ENCODE measurements at places on chromosomes 6 and 20.

GRCh38 chr20:41395667-41396664, 29.3 kb upstream of the EMILIN3 start:
- no peak for DNase-seq

DNA sequence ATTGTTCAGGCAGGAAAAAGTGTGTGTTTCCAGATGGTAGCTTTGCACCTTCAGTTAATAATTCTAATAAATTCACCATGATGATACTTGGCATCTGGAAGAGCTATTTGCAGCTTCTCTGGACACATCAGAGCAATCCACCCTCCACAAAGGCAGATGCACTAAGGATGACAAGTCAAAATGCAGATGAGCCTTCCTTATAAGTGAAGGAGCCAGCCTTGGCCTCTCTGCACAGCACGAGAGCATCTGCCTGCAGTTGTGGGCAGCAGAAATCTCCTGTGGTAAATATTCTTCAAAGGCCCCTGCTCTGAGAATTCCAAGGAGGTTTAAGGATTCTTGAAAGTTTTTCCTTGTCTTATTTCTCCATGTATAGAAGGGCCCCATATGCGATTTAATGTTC, 6.9 kb upstream of the POM121L2 start:
- DNase-seq, result no peak

DNA sequence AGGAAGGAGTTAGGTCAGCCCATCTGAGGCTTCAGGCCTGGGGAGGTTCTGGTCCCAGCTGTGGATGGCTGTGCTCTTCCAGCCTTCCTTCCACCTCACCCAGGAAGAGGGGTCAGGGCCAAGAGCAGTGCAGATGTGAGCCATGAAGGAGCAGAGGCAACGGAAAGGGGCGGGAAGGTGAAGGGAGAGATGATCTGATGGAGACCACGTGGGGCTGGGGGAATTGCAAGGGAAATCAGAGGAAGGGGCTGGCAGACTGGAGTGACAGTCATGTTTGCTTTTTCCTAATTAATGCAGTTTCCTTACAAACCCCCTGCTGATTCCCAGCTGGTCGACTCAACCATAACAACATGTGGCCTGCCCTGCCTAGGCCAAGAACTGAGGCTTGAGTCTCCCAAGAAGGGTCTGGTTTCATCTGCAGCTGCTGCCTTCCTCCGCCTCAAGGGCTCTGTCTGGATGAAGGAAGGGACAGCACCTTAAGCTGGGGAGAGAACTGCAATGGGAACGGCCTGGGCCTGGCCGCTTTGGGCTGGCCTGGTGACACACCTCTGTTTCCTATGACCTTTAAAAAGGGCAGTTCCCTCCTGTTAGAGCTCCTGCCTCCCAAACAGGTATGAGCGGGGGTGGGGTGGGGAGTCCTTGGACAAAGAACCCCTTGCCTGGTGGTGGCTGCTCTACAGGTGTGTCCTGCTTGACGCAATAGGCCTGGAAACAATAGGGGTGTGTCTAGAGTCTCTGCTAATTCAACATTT, 7.8 kb upstream of the MRPS18A start:
- DNase-seq, result no peak

DNA sequence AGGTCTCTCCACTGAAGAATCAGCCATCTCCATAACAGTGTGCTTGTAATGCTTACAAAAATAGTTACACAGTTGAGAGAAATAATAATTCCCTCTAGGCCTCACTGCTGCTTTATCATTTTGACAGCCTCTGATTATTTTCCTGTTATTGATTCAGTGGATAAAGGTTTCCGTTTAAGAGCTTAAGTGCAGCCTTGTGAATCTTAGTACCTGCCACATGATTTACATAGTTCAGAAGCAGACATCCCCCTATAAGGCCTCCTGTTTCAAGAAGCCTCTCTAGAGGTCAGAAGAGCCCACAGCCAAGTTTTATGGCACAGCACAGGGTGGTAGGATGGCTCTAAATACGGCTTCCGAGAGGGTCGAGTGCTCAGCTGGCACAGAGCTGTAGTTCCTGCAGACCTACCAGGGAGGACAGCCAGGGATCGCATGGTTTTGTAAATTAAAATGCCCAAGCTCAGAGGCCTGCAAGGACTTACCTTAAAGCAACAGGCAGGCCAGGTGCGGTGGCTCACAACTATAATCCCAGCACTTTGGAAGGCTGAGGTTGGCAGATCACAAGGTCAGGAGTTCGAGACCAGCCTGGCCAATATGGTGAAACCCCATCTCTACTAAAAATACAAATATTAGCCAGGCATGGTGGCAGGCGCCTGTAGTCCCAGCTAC, 17.6 kb upstream of the PYGB start:
- no peak for DNase-seq

GRCh38 chr6:107361753-107362604, 97.4 kb downstream of the PDSS2 start:
- DNase-seq, result no peak

DNA sequence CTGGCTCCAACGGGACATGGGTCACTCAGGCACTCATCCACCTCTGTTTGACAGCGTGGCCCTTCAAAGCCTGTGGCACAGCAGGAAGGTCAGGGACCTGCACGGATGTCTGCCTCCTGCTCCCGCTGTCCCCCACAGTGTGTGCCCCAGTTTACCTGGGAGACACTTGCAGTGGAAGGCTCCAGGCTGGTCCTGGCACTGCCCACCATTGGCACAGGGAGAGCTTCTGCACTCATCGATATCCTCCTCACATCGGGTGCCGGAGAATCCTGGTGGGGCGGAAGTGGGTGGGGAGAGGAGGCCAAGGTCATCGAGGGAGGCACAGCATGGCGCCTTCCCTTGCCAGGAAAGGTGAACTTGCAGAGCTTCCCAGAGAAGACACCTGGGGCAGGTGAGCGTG, 6.9 kb downstream of the NOTCH4 start:
- no peak for DNase-seq

- no peak for DNase-seq
Observed at GRCh38 chr6:156662025-156662445, 115.1 kb upstream of the ARID1B start.

DNA sequence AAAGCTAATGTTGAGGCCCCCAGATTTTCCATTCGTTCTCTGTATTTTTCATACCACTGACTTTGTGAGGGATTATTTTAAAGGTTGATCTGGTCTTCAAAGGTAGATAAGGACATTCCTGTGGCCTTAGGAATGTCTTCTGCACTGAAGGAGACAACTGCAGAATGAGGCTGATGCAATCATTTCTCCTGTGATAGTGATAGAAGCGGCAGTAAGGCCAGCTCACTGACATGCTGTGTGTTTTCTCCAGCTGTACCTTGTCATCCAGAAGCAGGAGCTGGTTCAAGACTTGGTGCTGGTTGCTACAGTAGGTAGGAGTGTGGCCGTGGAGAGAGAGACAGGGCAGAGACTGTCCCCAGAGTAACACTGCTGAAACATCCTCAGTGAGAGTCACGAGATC, 53.8 kb downstream of the DCBLD1 start:
- DNase-seq, result no peak

GRCh38 chr20:45105317-45105716, 4.4 kb upstream of the KCNS1 start:
- DNase-seq, result no peak

DNA sequence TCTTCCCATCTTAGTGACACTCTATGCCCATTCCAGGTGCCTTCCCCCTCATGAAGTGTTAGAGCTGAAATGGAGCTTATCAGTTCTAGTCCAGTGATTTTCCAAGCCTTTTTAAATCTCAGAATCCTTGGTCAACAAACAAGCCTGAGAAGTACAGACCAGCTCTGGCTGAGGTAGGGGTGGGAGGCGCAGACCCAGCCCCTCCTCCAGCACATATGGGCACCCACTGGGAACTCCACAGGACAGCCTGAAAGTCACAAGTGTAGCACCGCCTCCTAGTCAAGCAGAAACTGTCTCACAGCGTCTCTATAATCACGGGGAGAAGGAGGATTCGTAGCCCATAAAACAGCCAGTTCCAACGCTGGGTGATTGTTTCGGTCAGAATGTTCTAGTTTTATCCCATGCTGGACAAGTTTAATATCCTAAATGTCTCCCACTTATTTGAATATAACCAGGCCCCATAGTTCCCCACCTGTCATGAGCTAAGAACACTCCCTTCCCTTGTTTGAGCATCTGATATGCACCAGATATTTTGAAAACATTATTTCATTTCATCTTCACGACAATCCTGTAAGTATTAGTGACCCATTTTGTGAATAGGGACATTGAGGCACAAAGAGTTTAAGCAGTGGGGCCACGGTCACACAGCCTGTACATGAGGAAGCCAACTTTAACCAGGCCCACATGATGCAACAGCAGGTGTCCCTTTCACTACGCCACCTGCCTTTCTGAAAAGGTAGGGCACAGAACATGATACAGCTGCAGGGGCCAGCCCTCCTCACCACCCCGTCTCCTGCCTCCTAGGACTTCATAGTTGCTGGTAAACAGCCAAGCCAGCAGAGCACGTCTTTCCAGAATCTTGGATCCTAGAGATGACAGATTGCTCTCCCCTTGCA, 40.1 kb downstream of the TRAF3IP2 start:
- peak; percentile 82 for DNase-seq

- no peak for DNase-seq
Observed at GRCh38 chr6:106520711-106521401, 108.4 kb downstream of the RTN4IP1 start.

- DNase-seq, result no peak
Observed at GRCh38 chr20:23052904-23053303, 3.4 kb upstream of the THBD start.

- DNase-seq, result no peak
Observed at GRCh38 chr6:11374036-11375010, 141.9 kb upstream of the NEDD9 start.

- no peak for DNase-seq
Observed at GRCh38 chr6:159525445-159526025, 167.5 kb downstream of the SOD2 start.

DNA sequence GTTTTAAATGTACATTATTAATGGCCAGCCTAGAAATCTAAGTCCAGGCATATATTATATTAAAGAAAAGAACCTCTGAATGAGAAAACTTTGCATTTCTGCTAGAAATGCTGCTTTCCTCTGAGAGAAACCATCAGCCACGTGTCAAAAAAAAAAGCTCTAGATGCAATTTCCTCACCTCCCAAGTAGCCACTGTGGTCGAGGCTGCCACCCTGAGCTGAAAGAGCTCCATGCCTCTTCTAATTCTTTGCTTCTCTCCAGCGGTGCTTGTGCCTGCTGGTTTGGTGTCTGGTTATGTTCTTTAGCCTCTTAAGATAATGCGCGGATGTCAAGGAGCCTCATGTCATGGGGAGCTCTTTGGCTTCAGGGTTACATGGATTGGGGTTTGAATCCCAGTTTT, 316.0 kb downstream of the TFAP2C start:
- DNase-seq, result no peak

DNA sequence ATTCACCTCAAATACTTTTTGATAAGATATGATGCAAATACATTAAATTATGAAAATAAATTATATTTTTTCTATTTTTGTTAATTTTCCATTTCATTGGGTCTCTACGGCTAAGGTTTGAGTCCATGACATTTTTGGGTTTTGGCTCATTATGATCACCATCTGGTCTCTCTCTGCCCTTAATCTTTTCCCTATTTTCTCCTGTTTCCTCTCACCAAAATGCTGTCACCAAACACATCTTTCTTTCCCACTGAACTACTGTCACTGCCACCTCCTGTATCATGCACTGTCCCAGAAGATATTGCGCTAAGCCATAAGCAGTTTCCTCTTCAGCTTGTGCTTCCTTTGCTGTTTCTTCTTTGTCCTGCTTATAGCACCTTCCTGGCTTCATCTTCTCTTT, 42.0 kb upstream of the OGFRL1 start:
- DNase-seq, result no peak

- DNase-seq, result peak; percentile 21
Observed at GRCh38 chr6:57173056-57173885, 1.1 kb downstream of the BAG2 start.

DNA sequence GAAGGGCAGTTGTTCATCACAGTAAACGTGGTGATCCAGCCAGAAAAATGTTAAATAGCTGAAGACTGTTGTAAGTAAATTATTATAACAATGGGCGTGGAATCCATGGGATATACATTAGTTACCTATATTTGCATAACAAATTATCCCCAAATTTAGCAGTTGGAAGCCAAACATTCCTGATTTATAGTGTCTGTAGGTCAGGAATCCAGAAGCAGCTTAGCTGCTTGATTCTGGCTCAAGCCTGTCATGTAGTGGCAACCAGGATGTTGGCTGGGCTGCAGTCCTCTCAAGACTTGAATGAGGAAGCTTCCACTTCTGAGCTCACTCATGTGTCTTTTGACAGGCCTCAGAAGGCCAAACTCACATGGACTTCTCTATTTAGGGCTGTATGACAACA, 6.9 kb upstream of the ADGRB3 start:
- no peak for DNase-seq

DNA sequence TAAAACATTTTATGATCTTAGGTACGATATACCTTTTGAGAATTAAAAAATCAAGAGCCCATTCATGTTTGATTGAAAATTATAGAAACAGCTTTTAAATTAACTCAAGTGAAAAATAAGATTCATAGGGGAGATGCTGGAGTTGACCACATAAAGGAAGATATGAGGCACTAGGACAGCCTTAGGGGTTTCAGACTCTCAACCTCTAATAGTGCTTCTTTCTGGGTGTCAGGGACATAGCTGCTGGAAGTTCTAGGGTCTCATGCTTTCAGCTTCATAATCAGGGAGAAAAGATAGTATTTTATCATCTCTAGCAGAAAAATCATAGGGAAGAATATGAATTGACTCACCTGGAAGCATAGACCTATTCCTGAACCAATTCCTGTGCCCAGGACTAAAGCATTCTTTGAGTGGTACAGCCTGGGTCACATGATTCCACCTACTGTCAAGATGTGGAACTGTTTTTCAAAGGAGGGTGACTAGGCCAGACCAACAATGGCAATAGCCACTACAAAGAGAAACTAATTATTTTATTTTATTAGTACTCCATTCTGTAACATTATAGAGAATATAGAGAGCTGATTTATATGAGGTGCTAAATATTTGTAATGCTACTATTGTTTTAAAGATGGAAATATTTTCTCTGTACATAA, 27.8 kb upstream of the CENPW start:
- DNase-seq, result no peak

DNA sequence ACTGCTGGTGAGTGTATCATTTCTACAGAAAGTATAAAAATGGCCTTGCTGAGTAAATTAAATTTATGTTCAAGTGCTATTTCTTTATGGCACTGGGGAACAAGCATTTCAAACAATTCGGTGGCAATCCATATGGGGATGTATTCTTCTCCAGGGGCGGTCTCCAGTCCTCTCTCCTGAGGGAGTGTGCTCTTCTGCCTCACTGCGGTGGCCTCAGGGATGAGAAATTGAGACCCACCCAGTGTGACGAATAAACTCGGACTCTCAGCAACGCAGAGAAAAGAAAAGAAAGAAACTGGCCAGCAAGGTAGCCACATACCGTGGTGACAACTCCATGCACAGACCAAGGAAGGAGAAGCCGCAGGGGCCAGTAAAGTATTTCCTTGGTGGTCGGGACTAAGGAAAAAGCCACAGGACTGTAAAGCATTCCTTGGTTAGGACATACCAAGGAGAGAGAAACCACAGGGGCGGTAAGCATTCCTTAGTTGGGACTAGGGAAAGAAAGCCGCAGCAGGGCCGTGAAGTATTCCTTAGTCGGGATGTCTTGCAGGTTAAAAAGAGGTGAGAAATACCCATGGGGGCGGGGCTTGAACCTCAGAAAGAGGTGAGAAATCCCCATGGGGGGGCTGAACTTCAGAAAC, 13.6 kb upstream of the GOPC start:
- no peak for DNase-seq

GRCh38 chr6:195861-196360, 96.4 kb upstream of the DUSP22 start:
- DNase-seq, result no peak

- no peak for DNase-seq
Observed at GRCh38 chr6:47357827-47358226, 48.1 kb upstream of the TNFRSF21 start.
